ENCODE measurements at places on chromosomes 2 and 18.

GRCh38 chr2:9653485-9654271 lies 22.9 kb upstream of the YWHAQ start:
- H3K36me3 ChIP-seq: no peaks in the 10 kb centered on the region
- no peak overlapping the region for H3K27ac ChIP-seq
- DNase-seq: no peak
- peaks cover 6% of the 10 kb centered on the region for H3K27me3 ChIP-seq
- no peak overlapping the region for H3K4me3 ChIP-seq

- peaks cover 7% of the 10 kb centered on the region for H3K36me3 ChIP-seq
- no peaks in the 10 kb centered on the region for H3K27me3 ChIP-seq
- DNase-seq: no peak
- H3K4me3 ChIP-seq: no peak overlapping the region
- peaks cover 23% of the 10 kb centered on the region for H3K4me1 ChIP-seq
Observed at GRCh38 chr2:39515273-39515896, 78.3 kb upstream of the MAP4K3 start.

DNA sequence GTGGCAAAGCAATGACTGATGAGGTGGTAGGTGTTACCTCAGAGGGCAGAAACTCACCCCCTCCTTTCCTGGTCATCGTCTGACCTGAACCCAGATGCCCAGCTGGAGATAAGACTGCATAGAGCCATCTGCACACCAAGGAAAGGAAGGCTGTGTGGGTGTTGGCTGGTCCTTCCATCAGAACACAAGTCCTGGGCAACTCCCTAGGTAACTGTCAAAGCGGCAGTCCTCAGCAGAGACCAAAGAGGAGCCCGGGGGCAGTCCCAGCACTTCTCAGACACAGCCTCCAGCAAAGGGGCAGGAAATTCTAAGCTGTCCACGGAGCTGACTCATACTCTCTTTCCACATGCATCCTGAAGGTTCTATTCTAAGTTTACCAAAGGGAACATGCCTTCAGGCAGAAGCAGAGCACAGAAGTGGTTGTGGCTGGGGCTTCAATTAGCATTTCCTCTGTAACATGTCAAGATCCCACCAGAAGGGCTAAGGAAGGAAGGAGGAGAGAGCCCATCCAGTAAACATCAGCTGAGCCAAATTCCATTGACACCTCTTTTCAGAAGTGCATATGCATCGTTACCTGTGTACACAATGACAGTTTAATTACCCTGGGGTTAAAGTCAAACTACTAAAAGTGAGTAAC lies 54.7 kb downstream of the SPRED2 start:
- no peak overlapping the region for H3K27ac ChIP-seq
- DNase-seq: no peak
- no peak overlapping the region for H3K4me3 ChIP-seq
- H3K27me3 ChIP-seq: no peaks in the 10 kb centered on the region
- peaks cover 10% of the 10 kb centered on the region for H3K4me1 ChIP-seq

GRCh38 chr18:415617-416612 lies 84.6 kb downstream of the COLEC12 start:
- no peak overlapping the region for H3K4me3 ChIP-seq
- no peaks in the 10 kb centered on the region for H3K36me3 ChIP-seq
- no peak for DNase-seq
- H3K27me3 ChIP-seq: no peaks in the 10 kb centered on the region

GRCh38 chr18:70377857-70378701 lies 89.2 kb downstream of the SOCS6 start:
- H3K4me1 ChIP-seq: peaks cover 9% of the 10 kb centered on the region
- H3K4me3 ChIP-seq: no peak overlapping the region
- H3K27ac ChIP-seq: no peak overlapping the region
- no peaks in the 10 kb centered on the region for H3K36me3 ChIP-seq
- no peaks in the 10 kb centered on the region for H3K27me3 ChIP-seq
- no peak for DNase-seq

- no peaks in the 10 kb centered on the region for H3K27me3 ChIP-seq
- H3K4me1 ChIP-seq: no peaks in the 10 kb centered on the region
- H3K36me3 ChIP-seq: no peaks in the 10 kb centered on the region
- no peak overlapping the region for H3K4me3 ChIP-seq
Observed at GRCh38 chr2:19883486-19883885, 18.3 kb downstream of the TTC32 start.

GRCh38 chr2:55887901-55888624 lies 35.5 kb downstream of the EFEMP1 start:
- H3K4me1 ChIP-seq: peaks cover 9% of the 10 kb centered on the region
- H3K4me3 ChIP-seq: no peak overlapping the region
- no peaks in the 10 kb centered on the region for H3K36me3 ChIP-seq
- no peak for DNase-seq

DNA sequence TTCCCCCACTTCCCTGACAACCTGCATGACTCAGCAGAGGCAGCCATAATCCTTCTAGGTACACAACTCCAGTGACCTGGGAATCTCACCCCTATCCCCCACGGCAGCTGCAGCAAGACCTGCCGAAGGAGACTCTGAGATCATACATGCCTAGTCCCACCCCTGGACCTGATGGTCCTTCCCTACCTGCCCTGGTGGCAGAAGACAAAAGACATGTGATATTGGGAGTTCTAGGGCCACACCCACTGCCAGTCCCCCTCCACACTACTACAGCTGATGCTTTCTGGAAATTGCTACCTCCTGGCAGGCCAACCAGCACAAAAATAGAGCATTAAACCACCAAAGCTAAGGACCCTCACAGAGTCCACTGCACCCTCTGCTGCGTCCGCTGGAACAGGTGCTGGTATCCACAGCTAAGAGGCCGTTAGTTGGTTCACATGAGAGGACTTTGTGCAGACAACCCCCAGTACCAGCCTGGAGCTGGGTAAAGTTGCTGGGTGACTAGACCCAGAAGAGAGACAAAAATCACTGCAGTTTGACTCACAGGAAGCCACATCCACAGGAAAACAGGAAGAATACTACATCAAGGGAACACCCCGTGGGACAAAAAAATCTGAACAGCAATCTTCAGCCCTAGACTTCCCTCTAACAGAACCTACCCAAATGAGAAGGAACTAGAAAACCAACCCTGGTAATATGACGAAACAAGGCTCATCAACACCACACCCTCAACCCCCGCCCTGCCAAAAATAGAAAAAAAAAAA lies 12.5 kb downstream of the MARCO start:
- H3K27me3 ChIP-seq: no peaks in the 10 kb centered on the region
- no peak overlapping the region for H3K27ac ChIP-seq
- no peak overlapping the region for H3K4me3 ChIP-seq
- no peaks in the 10 kb centered on the region for H3K4me1 ChIP-seq
- no peak for DNase-seq
